ENCODE measurements at places on chromosomes 6 and 20.

DNA sequence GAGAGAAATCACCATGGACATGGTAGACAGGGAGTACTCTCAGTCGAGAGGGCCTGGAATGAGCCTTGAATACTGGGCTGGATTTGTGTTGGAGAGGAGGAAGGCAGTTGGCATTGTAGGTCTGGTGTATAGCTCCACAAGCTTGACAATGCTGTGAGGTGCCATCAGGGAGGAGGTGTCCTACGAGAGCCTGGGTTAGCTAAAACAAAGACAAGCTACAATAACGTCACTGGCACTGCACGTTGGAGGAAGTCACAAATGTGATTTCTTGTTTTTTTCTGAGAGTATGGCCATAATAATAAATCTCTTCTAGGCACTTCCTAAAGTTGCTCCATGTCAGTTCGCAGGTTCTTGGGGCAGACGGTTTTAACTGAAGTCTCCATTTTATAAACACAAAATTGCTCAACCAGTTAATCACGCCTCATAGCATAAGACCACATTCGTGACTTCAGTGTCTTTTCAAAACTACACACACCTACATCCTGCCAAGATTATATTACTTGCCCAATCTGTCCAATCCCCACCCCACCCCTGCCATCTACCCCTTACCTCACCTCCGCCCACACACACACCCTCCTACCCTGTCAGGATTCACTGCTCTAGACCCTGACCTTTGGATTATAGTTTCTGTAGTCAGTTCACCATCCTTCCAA is 4.4 kb upstream of the HLA-DMB start:
- DNase-seq, result no peak

GRCh38 chr6:40307712-40308111 is 279.5 kb downstream of the LRFN2 start:
- DNase-seq, result no peak

DNA sequence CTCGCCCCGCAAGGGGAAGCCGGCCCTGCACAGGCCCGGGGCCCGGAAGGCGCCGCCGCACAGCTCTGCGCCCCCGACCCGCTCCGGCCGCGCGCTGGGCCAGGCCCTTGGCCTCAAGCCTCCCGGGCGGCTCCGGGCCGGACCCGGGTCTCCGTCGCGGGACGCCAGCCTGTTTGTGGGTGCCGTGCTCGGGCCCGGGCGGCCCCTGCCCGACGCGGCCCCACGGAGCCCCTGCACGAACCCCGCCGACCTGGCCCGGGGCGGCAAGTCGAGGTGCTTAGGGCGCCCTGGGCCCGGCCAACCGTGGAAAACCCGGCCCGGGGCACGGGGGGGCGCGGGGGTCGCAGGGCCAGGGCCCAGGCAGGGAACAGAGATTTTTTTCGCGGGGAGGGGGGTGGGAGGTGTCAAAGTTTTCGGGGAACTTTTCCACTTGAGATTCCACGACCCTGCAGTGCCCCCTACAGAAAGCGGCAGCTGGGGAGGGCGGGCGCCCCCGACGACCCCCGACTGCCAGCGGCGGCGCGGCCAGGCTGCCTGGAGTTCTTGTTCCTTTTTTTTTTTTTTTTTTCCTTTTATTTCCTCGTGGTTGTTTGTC is 805 bp upstream of the STX16 start:
- DNase-seq, result no peak

- DNase-seq, result peak; percentile 65
Measured at GRCh38 chr6:146543940-146544615, 445 bp downstream of the RAB32 start.

- no peak for DNase-seq
Measured at GRCh38 chr6:133277900-133278545, 36.9 kb downstream of the EYA4 start.

- no peak for DNase-seq
Measured at GRCh38 chr6:53238311-53238710, 89.7 kb upstream of the GCM1 start.

DNA sequence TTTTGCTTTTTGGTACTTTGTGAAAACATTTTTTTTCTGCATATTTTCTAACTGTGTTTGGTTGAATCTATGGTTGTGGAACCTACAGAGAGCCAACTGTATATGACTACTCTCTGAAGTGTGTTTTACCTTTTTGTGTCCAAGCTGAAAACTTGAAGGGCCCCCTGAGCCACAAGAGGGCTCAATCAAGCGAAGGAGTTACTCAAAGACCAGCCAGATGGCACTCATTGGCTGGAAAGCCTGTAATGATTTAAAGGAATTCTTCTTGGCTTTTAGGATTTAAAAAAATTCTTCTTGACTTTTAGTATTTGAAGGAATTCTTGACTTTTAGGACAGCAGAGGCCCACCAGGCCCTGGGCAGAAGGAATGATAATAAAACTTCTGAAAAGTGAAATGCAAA is 27.0 kb upstream of the ECI2 start:
- no peak for DNase-seq

DNA sequence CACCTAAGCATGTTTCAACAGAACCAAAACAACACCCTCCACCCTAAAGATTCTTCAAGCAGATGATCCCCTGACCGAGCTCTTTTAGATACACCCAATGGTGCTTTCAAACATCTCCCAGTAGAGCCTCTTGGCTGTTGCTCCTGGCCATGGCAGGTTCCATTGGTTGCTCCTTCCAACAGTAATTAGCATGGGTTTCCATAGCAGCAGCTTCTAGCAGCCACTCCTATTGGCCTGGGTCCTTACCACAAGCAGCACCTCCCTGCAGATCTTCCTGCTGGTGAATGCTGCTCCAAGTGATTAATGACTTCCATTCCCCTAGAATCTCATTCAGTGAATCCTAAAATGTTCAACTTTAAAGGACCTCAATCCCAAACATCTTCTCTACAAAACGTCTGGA is 13.9 kb downstream of the CCN2 start:
- DNase-seq, result peak; percentile 59
